ENCODE measurements at places on chromosomes 7 and 10.
A peak's percentile ranks its signal among the peaks of the same experiment; 100 is the strongest.

DNA sequence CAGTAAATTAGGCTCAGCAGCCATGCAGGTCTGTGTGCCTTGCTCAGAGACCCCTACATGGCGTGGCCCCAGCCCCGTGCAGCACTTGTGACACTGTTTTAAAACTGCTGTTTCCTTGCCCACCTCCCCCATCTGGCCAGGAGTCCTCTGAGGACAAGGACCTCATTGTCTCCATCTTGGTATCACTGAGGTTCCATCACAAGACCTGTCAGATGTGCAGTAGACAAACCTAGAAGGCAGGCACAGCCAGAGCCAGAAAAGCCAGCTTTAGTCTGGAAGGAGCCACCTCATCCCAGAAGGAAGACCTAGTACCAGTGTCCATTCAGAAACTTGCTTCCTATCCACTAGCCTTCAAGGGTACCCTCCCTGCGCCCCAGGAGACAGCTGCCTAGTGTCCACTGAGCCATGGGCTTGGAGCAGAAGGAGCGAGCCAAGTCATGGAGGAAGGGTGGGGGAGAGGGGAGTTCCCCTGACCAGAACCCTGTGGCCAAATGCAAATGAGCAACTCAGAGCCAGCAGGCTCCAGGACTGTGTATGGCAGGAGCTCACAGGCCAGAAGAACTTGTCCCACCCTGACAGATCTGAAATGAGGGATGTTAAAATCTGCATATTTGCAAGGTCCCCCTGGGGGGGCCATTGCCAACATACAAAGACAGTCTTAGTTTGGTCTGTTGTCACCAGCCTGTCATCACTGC is 176.1 kb downstream of the SH3PXD2A start:
- DNase-seq, result no peak

GRCh38 chr7:68247571-68247970 is 1250.9 kb downstream of the TYW1 start:
- no peak for DNase-seq

- no peak for DNase-seq
These were observed 207.3 kb upstream of the SORCS1 start for GRCh38 chr10:107371801-107372200.

DNA sequence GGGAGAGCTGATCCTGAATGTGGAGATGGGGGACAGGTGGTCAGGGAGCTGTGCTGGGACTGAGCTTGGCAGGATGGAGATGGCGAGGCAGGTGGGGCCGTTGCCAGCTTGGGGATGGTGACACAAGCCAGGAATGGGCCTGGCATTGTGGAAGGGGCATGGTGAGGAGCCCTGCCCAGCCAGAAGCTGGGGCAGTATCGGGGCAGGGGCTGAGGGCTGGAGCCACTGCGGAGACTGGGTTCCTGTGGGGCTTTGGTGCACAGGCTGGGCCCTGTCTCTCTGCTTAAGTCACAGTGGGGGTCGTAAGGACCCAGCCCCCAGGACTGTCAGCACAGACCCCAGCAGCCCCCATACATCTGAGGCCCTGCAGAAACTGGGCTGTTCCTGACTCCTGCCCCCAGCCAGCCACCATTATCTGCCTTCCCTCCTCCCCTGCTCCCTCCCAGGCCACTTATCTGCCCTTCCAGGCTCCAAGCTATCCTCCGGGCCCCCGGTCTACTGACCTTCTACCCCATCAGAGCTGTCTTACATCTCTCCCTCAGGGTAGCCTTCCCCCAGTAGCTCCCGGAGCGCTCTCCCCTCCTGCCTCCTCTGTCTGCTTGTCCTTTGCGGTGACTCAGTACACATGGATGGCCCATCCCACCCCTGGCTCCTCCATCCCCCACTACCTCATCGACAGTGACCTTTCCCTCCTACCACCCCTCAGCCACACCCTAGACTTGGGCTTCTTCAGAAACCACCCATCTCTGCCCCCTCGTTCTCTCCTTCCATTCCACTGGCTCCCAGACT is 44.2 kb downstream of the PPIF start:
- DNase-seq, result peak; percentile 18

GRCh38 chr7:152523916-152524315 is 88.1 kb upstream of the KMT2C start:
- no peak for DNase-seq

DNA sequence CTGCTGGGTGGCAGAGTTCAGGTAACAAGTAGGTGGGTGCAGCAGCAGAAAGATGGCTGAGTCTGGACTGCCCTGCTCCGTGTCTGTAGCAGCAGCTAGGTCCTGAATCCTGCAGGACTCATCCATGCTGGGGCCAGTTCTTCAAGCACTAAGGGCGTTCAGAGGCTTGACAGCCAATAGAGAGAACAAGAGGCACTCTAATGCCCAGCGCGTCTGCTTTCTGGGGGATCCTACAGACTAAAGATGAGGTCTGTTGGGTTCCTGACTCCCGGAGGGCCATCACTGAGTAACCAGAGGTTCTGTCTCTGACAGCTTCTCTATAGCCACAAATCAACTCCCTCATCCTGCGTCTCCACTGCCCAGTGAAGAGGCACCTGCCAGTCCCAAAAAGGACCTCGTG is 125.5 kb downstream of the PTPN20 start:
- DNase-seq, result no peak

DNA sequence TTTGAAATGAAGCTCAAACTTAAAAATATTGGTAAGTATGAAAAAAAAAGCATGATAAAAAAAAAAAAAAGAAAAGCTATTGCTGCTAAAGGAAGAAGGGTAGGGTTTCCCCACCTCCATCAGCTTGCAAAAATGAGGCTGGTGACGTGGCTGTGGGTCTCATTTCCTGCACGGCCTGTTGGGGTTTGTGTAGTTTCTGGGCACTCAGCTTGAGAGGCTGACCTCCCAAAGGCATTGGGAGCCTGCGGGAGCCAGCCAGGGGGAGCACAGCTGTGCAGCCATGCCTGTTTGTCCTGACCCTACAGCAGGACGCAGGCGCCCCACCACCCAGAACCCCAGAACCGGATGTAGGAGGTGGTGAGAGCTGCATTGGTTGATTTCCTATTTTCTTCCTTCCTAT is 48.8 kb upstream of the CARD11 start:
- no peak for DNase-seq

- DNase-seq, result no peak
These were observed 79.9 kb upstream of the AGR3 start for GRCh38 chr7:16961641-16962040.

- no peak for DNase-seq
These were observed 111.3 kb upstream of the CHST15 start for GRCh38 chr10:124204726-124205125.

DNA sequence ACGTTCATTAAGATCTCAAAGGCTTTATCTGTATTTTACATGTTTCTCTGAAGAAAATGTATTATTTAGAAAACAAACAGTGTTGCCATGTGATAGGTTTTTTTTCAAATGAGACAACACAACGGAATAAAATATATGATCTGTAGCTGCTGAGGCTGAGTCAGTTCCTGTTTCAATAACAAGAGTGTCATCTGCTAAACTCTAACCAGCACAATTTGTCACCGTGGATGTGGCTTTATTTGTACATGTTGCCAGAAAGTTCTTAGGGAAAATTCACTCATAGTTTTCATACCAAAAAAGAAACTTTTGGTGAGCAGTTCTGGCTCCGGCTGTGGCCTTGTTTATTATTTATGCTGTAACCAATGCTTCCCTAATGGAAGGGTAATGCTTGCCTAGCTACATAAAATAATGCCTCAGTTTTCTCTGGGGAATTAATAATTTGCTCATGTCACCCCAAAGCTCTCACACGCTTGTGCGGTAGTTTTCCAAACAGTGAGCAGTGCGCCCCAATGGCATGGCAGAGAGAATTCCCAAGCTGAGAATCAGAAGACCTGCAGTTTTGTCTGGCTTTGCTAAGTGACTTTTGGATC is 20.3 kb upstream of the KLF6 start:
- no peak for DNase-seq

DNA sequence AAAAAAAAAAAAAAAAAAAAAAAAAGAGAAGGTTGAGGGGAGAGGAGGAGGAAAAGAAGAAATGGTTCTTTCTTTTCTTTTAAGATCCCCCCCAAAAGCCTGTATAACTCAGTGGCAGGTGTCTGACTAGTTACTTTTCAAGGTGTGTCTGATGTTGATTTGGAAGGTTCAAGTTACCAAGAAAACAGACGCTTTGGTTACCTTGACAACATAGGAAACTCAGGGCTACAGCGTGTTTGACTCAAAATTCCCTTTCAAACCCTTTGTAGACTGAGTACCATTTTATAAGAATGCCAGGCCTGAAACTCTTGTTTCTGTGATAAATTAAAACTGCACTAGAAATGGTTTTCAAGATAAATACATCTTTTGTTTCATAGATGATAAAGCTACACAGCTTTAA is 286.8 kb downstream of the SKIDA1 start:
- no peak for DNase-seq

- DNase-seq, result peak; percentile 50
These were observed at the start of gene TSPAN13 for GRCh38 chr7:16753102-16753931. Gene TSPAN13 (plus strand): TSS chr7:16753755. CDS start chr7:16753968, 213 bp downstream.

GRCh38 chr7:11203224-11203623 is 229.6 kb downstream of the PHF14 start:
- DNase-seq, result no peak

DNA sequence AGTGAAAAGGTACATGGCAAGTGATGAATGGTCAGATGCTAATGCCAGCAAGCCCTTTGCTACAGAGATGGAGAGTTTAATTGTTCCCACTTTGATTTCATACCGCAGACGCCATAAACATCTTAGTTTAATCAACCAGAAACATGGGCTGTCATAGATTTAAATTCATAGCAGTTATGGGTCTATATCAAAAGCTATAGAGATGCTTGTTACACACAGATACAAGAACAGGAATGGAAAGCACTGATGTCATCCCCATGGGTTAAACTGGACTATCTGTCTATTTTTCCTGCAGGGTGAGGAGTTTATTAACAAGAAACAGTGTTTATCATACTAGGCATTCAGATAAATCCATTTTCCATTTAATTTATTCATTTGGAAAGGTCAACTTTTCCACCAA is 409.2 kb downstream of the NRG3 start:
- DNase-seq, result no peak

- DNase-seq, result no peak
These were observed 8.8 kb upstream of the ZC3HAV1 start for GRCh38 chr7:139118234-139118804.

- no peak for DNase-seq
These were observed 56.7 kb upstream of the SEMA3A start for GRCh38 chr7:84251277-84251781.

- no peak for DNase-seq
These were observed 270.5 kb upstream of the MKLN1 start for GRCh38 chr7:131057015-131057793.

- DNase-seq, result no peak
These were observed 15.2 kb downstream of the YKT6 start for GRCh38 chr7:44216019-44216418.

All from omental fat pad (tissue), 4 donors.